ENCODE measurements at places on chromosomes 1 and 21. TPM values are rescaled to one million over a fixed set of nuclear protein-coding genes. Genes with fewer than 3 reads are reported as not detected.

Gene KCNH1
- total RNA-seq = 0.10 TPM

Gene B3GALT2
- 0.10 TPM for total RNA-seq

Gene LCE3C
- not detected for total RNA-seq

GRCh38 chr21:44423941-44424607 lies 31.2 kb upstream of the LRRC3 start:
- peaks cover 1% of the 10 kb centered on the region for H3K27me3 ChIP-seq
- H3K36me3 ChIP-seq = peaks cover 8% of the 10 kb centered on the region
- no peak overlapping the region for H3K27ac ChIP-seq

DNA sequence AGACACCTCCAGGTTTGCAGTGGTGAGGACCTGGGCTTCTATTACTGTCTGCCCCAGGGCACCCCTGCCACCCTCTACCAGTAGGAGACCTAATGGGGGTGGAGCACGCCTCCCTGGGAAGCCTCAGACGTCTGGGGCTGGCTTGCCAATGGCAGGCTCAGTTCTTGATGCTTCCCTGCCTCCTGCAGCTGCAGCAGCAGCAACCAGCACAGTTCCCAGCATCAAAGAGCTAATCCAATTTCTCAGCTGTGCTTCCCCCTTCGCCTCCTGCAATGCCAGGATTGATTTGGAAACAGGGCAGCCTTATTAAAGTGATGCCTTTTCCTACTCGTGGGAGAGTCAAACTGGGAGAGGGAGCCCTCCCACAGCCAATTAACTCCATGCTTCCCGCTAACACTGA lies 8.2 kb downstream of the SYT2 start:
- no peak for DNase-seq
- peaks cover 6% of the 10 kb centered on the region for H3K4me1 ChIP-seq
- no peak overlapping the region for H3K4me3 ChIP-seq
- H3K27me3 ChIP-seq = no peaks in the 10 kb centered on the region

DNA sequence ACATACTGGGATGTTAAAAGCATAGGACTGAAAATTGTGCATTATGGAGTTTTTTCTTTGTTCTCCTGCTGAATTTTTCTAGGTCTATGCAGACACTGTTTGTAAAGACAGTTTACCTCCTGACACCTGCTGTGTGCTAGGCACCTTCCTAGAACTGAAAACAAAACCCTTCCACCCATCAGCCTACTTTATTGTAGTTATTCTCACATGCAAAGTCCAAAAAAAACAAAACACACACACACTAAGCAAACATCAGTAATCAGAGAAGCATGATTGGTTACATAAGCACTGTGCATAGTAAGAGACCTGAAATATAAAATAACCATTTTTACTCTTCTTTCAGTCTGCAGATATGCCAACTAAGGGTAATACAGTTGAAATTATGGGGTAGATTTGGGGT lies 195.1 kb downstream of the CRB1 start:
- no peaks in the 10 kb centered on the region for H3K27me3 ChIP-seq
- no peak overlapping the region for H3K27ac ChIP-seq
- H3K36me3 ChIP-seq = no peaks in the 10 kb centered on the region

DNA sequence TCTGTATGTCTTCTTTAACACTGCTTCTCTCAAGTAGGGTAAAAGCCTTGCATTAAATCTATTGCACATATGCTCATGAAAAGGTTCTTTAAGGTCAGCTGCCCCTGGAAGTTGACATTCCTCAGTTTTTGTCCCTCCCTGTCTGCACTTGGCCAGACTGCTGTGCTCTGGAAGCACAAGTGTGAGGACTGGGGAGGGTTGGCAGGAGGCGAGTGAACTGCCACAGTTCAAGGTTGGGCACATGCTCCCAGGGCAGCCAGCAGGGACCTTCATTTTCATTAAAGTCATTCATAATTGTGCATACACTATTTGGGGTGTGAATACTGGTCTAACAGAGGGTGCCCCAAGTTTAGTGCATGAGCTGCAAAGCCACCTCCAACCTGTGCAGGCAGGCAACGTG lies 10.9 kb upstream of the THEM5 start:
- no peaks in the 10 kb centered on the region for H3K36me3 ChIP-seq
- peaks cover 28% of the 10 kb centered on the region for H3K4me1 ChIP-seq
- H3K27ac ChIP-seq = no peak overlapping the region
- DNase-seq = no peak
- peaks cover 6% of the 10 kb centered on the region for H3K27me3 ChIP-seq

Gene S100A9
- total RNA-seq = 0.51 TPM

Gene CR1L
- 48.0 TPM for total RNA-seq

Gene TTC22
- not detected for total RNA-seq

Gene CCDC185
- total RNA-seq = not detected

Gene RABIF
- total RNA-seq = 13.5 TPM

Gene RCSD1
- total RNA-seq = 39.5 TPM

Gene NBPF4
- total RNA-seq = not detected

- no peak overlapping the region for H3K27ac ChIP-seq
- H3K4me3 ChIP-seq = no peak overlapping the region
- no peaks in the 10 kb centered on the region for H3K36me3 ChIP-seq
- no peaks in the 10 kb centered on the region for H3K4me1 ChIP-seq
These were observed 465.9 kb downstream of the PLA2G4A start for GRCh38 chr1:187294421-187295201.

DNA sequence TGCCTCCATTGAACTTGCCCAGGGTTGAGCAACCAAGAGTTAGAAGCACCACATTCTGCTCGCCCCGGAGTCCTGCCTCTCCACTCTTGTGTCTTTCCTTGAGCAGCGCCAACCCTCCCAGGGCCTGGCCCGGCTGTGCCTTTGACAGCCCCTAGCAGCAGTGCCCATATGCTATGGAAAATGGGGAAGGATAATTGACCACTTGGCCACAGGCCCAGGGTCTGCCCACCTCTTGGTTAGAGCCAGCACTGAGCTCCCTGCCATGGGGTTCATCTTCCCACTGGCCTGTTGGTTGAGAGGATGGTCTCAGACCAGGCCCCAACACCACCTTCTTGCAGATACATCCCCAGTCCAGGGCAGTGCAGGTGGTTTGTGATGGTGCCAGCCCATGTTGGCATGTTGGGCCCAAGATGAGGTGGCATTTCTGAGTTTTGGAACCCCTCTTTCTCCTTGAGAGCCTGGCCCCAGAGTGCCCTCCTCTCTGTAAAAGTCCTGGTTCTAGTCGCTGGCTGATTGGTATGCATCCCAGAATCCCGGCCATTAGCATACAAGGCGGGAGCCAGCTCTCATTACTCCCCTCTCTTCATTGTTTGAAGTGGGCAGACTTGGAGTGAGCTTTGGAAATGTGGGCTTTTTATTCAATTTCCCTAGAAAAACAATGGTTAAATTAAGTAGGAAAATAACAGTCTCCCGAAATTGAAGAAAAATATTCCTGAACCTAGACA lies 7.6 kb downstream of the ARHGEF10L start:
- H3K27me3 ChIP-seq = peaks cover 6% of the 10 kb centered on the region
- no peak overlapping the region for H3K27ac ChIP-seq
- no peak overlapping the region for H3K4me3 ChIP-seq
- DNase-seq = no peak
- H3K36me3 ChIP-seq = no peaks in the 10 kb centered on the region

- H3K27me3 ChIP-seq = peaks cover 7% of the 10 kb centered on the region
- peak overlapping the region; percentile 86 for H3K4me3 ChIP-seq
- H3K27ac ChIP-seq = no peak overlapping the region
- H3K4me1 ChIP-seq = peaks cover 13% of the 10 kb centered on the region
- H3K36me3 ChIP-seq = no peaks in the 10 kb centered on the region
These were observed 626 bp downstream of the DYRK3 start for GRCh38 chr1:206635978-206636345.

- H3K4me3 ChIP-seq = no peak overlapping the region
- no peaks in the 10 kb centered on the region for H3K36me3 ChIP-seq
- H3K27me3 ChIP-seq = peaks cover 2% of the 10 kb centered on the region
- H3K27ac ChIP-seq = no peak overlapping the region
These were observed 87.3 kb downstream of the BACH1 start for GRCh38 chr21:29385934-29386520.

GRCh38 chr1:179586107-179586823 lies 5.4 kb upstream of the TDRD5 start:
- no peaks in the 10 kb centered on the region for H3K4me1 ChIP-seq
- no peak overlapping the region for H3K27ac ChIP-seq
- H3K27me3 ChIP-seq = no peaks in the 10 kb centered on the region
- H3K4me3 ChIP-seq = no peak overlapping the region

Gene BCL10
- 33.6 TPM for total RNA-seq

GRCh38 chr21:29257701-29258100 lies 41.0 kb upstream of the BACH1 start:
- H3K4me1 ChIP-seq = peaks cover 17% of the 10 kb centered on the region
- no peak for DNase-seq
- H3K27me3 ChIP-seq = peaks cover 3% of the 10 kb centered on the region
- no peak overlapping the region for H3K27ac ChIP-seq
- H3K36me3 ChIP-seq = peaks cover 6% of the 10 kb centered on the region

Gene TFF2
- not detected for total RNA-seq

Gene PSRC1
- total RNA-seq = 9.7 TPM

DNA sequence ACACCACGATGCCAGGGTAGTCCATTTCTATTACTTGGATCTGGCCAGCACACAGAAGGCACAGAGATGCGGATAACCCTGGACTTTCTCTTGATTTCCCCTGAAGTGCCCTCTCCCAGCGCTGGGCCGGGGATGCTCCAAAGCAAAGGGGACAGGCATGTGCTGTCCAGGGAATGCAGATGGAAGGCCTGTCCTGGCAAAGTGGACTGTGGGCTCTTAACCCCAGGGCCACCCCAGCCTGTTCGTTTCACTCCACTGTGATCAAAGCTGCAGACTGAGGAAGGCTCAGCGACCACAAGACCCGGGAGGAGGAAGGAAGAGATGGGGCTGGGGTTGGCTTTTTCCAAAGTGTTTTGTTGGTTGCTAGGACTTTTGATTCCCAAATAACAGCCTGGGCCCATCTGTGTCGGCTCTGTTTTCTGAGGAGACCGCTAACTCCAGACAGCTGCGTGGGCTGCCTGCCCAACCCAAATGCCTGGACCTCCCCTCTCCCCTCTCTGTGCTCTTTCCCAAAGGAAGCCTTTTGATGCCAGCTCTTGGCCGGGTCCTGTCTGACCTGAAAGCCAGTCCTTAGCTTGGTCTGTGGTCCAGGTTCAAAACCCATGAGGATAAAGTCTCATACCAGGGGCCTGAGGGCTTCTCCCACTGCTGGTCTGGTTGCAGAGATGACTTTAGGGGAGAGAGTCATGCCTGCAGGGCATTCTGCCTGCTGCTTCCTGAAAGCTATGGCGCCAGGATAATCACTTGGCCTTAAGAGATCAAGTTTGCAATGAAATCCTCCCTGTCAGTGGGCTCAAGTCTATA lies 119.6 kb upstream of the CD34 start:
- no peak overlapping the region for H3K4me3 ChIP-seq
- peaks cover 30% of the 10 kb centered on the region for H3K36me3 ChIP-seq
- peaks cover 10% of the 10 kb centered on the region for H3K27me3 ChIP-seq

- H3K27ac ChIP-seq = no peak overlapping the region
- no peak overlapping the region for H3K4me3 ChIP-seq
- DNase-seq = no peak
- H3K4me1 ChIP-seq = no peaks in the 10 kb centered on the region
These were observed 366.3 kb downstream of the MRPL39 start for GRCh38 chr21:25240974-25241373.

Data from endothelial cell (in vitro differentiated cells).